Epithelial cell of proximal tubule (primary cell): ENCODE measurements at places on chromosomes 1 and 21. TPM values are rescaled to one million over a fixed set of nuclear protein-coding genes. Genes with fewer than 3 reads are reported as not detected.

DNA sequence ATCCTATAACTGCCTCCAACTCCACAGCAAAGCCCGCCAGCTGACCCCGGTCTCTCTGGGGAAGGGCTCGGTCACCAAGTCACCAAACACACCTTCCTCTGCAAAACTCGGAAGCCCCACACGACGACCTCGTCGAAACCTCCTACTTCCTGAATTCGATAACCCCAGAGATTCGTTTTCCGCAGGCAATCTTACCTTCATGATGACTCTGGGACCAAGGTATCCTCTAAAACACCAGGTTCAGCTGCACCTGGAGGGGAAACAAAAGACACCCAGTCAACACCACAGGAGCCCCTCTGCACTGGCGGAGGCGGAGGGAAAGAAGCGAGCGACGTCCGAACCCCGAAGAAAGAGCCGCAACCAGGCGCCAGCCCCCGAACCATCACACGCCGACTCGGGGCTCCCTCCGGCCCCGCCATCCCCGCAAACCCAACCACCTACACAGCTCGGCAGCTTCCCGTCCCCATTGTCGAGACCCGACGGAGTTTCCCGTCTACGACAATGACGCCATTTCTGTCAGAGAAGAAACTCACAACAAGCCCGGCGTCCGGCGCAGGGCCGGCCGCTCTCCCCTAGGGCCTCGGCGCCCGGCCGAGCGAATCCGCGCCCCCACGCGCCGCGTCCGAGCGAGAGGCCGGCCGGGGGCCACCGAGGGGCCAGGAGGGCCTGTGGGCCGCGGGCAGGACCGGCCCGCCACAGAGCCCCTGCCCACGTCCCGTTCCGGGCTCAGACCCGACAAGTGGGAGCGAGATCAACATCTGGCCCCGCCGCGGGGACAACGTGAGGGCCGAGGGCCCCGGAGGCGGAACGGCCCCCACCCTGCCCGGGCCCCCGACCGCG is 1.0 kb downstream of the ARID4B start:
- DNase-seq = no peak

CLCA4 gene
- total RNA-seq = not detected in 2 replicates

DNA sequence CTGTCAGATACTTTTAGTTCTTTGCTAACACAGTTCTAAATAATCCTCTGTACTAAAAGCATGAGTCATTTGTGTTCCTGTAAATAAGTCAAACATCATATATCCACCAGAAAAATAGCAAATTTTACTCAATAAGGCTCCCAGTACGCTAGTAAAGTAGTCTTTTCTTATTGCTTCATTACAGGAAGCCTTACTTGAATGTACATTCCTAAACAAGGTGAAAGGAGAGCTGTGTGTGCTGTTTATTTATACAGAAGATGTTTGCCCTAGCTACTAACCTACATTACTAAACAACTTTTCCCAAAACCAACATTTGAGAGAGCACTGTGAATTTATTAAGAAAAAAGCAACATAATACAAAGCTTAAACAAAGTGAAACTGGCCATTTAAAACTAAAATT is 52.0 kb downstream of the ZNHIT6 start:
- no peak for DNase-seq

DNA sequence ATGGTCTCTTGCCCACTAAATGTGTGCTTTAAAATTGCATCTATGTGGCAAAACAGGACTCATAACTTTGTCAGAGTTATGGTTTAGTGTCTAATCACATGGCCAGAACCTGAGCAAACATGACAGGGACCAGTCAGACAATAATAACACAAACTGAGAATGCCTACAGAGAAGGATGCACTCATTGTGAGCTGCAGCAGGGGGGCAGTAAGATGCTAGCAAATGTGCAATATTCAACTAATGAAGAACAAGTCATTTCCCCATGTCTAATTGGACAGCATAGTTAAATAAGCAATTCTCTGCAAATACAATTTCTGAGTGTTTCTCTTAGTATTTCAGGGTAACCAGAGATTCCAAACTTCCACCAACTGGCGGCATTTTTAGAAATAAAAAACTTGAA is 30.8 kb downstream of the SPAG17 start:
- DNase-seq = no peak

- DNase-seq = no peak
These were observed 8.6 kb downstream of the LAMC2 start for GRCh38 chr1:183194527-183195141.

SEMA6C gene
- 2.2 and 6.0 TPM in 2 replicates for total RNA-seq

DNA sequence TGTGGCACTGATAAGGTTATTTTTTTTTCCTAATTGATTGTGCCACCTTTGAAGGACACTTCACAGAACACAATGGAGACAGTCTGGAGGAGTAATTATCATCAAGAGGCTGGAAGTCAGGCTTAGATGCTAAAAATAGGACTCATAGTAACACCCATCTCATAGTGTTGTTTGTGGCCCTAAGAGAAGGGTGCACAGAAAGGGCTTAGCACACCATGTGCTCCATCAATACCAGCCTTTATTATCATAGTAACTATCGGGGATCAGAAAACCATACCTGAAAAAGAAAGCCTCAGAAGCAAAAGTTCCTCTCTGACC is 11.9 kb downstream of the NIPAL3 start:
- DNase-seq = no peak

SYT6 gene
- not detected in 2 replicates for total RNA-seq
